ENCODE measurements at places on chromosomes 2 and 18.

GRCh38 chr2:6237039-6237660 lies 545.0 kb downstream of the SOX11 start:
- DNase-seq = no peak

DNA sequence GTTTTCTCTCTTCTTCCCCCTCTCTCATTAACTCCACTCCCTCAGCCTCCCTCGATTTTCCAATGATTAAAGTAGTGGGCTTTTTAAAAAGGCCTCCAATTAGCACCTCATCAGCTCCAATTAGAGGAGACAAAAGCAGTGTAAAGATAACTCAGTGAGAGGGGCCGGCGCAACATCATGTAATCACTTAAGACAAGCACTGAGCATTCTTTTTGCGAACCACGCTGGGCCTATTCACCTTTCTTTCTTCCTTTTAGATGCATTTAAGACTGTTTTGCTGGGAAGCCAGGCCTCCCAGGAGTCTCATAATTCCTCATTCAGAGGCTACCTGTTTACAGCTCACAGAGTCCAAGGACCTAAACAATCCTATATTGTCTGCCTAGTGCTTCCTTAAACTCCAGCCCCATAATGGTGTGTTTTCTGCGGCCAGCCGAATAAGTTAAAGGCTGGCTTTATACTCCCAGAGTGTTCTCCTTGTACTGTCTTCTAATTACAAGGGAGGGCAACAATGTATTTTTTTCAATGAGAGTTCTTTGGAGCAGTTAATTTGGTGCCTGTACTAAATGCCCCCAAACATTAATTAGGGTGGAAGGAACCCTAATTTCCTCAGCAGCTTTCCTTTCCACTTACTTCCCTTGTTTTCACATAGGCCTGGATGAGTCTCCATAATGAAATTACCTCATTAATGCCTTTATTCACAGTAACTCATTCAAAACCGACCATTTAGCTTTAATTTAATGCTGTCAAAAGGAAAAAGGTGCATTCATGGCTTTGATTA lies 28.0 kb upstream of the LMAN1 start:
- DNase-seq = no peak

DNA sequence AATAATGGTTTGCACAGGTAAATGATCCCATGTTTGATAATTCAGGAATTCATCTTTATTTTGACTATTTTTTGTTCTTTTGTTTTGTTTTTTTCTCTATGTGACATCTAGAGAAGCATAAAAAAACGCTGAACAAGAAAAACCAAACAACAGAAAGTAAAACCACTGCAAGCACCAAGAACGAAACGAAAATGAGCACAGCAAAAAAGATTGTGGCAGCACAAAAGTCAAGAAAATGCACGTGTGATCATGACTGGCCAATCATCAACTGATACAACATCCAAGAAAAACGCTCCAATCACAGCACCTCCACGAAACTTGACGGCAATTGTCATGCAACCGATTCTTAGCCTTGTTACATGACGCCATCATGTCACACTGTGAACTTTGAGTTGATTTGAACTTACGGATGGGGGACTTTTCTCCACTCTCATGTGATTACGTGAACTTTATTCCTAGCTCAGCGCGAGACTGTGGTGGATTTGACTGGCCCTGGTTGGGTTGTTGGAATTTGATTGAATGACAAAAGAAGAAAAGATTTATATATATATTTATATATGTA lies 318.7 kb downstream of the CELF4 start:
- DNase-seq = no peak

- no peak for DNase-seq
These were observed 216.3 kb downstream of the C1D start for GRCh38 chr2:67846370-67847070.

DNA sequence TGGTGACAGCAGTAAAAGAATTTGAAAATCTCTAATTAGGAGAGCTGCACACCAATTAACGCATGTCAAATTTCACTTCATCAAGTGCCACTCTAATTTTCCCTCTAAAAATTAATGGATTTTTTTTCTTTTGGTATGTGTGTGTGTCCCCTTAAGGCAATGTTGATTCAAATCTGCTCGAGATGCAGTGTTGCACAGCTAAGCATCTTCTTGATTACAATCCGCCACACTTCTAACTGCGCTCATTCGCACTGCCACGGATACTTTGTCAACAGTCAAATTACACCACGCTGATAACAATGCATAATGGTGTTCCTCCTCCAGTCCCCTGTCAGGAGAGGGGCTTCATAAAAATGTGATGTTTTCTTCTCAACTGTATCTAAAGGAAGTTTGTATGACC lies 261.4 kb downstream of the MEIS1 start:
- no peak for DNase-seq

GRCh38 chr2:10981941-10982431 lies 70.3 kb downstream of the KCNF1 start:
- no peak for DNase-seq

DNA sequence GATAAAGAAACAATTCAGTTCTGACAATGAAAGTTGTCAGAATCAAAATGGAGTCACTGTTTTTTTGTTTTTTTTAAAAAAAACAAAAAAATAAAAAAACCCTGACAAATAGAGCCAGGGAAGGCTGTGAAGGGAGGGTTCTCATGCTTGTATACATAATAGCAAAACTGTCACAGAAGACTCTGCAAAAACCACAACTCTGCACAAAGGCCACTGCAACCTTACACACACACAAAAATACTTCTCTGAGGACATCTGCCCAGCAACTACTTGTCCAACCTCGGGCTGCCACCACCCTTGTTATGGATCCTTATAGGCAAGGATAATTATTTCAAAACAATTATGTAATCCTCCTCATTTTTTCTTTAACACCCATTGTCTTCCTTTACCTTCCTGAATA lies 41.9 kb upstream of the C2orf66 start:
- DNase-seq = no peak

DNA sequence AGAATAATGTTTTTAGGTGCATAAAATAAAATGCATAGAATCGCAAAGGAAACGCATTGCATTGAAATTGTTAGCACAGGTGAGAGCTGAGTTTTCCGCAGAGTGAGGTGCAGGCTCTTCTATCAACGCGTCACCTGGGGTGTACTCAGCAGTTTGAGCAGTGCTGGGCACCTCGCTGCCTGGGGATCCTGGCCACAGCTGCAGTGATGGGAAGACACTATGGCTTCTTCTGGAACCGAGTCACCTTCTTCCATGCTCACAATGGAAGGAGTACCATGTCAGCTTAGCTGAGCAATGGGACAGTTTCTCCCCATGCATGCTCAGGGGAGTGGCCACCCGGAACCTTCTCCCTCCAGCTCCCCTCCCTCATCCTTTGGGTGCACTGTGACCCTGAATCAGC lies 95.4 kb upstream of the OTOS start:
- DNase-seq = no peak

GRCh38 chr2:238117199-238118154 lies 17.3 kb downstream of the ESPNL start:
- no peak for DNase-seq

GRCh38 chr2:159290289-159290907 lies 3.9 kb upstream of the WDSUB1 start:
- no peak for DNase-seq

DNA sequence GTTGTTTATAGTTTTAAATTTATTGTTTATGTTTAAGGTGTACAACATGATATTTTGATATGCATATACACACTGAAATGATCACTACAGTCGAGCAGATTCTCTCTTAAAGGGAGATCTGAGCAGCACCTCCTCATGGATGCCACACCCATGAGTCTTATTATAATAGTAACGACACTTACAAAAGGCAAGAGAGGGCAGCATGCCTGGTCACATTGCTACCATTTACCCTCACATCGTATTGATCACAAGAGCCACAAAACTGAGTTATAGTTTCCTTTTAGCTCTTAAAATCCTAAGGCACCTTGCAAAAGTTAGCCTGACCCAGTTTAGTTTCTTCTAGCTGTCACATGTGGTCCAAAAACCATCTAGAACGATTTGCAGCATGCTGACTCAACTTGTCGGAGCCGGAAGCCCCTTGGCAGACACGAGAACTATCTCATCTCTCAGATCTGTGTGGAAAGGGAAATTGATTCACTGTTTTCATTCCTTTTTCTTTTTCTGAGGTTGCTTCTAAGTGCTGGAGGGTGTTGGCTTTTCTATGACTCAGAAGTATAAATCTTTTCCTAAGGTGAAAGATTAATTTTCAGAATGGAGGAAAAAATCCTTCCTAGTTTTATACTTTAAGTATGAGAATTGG lies 85.3 kb downstream of the CDC42EP3 start:
- no peak for DNase-seq

- no peak for DNase-seq
These were observed 13.2 kb downstream of the USP40 start for GRCh38 chr2:233553366-233553765.

DNA sequence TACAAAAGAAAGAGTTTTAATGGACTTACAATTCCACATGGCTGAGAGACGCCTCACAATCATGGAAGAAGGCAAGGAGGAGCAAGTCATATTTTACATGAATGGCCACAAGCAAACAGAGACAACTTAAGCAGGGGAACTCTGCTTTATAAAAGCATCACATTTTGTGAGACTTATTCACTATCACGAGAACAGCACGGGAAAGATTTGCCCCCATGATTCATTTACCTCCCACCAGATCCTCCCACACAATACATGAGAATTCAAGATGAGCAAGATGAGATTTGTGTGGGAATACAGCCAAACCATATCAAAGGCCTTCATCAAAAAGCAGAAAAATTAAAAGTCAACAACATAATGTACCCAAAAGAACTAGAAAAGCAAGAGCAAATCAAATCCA lies 111.0 kb upstream of the RPRM start:
- no peak for DNase-seq

DNA sequence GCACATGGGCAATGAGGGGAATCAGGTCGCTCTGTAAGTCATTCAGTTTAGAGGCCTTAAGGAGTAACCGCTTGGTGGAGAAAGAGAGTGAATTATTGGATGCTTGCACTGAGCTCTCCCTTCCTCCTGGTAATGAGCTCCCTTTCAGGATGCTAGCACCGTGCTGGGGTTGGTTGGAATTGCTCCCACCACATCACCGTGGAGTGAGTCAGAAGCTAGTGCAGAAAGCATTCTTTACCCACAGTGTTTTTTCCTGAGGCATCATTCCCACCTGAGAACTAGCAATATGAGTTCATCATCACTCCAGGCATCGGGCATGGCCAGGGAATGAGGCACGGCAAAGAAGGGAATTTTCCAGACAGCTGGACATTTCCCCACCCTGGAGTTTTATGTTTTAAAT lies 57.6 kb downstream of the ITGB6 start:
- DNase-seq = no peak

- no peak for DNase-seq
These were observed 10.4 kb downstream of the ALK start for GRCh38 chr2:29910960-29911359.

DNA sequence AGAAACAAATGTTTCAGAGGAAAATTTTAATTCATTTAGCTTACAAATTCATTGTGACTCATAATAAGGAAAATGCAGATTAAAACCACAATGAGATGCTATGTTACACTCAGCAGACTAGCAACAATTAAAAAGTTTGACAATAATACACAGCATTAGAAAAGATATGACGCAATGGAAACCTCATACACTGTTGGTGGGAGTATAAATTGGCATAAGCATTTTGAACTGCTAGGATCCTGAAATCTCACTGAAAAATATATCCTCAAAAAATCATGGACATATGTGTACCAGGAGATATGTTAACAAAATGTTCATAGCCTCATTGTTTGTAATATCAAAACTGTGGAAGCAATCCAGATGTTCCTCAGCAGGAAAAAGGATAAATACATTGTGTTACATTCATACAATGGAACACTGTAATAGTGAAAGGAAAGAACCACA lies 13.7 kb downstream of the CALCRL start:
- DNase-seq = no peak

DNA sequence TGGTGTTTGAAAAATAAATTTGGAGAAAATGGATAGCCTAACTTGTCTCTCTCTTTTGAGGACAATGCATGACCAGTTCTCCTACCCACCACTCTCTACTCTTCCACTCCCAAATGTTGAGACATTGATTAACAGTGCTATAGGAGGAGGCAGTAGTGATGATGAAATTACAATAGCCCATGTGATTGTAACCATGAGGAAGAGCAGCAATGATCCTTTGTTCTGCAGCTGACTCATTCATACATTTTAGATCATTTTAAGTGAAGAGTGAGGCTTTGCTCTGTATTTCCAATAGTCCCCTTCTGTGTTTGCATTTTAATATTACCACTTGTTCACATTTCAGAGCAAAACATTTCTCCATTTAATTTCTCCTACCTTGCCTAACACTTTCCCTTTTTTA lies 592.3 kb downstream of the THSD7B start:
- DNase-seq = no peak

- DNase-seq = no peak
These were observed 963 bp downstream of the INPP1 start for GRCh38 chr2:190344276-190344827.

DNA sequence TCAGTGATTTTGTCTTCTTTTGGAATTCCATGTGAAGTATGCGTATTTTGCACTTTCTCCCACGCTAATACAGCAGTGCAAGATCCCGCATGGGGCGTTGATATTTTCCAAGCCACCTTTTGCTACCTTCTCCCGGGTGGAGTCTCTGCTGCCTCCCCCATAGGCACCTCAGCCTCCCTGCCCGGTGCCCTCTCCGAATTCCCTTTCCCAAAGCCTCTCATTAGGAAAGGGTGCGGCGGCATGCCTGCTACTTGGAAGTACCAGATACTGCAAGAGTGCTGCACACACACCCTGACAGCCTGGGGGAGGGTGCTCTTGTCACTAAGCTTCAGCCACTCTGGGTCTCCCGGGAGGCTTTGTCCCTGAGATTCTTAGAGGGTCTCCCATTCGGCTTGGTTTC lies 114.4 kb upstream of the PXDN start:
- DNase-seq = no peak

DNA sequence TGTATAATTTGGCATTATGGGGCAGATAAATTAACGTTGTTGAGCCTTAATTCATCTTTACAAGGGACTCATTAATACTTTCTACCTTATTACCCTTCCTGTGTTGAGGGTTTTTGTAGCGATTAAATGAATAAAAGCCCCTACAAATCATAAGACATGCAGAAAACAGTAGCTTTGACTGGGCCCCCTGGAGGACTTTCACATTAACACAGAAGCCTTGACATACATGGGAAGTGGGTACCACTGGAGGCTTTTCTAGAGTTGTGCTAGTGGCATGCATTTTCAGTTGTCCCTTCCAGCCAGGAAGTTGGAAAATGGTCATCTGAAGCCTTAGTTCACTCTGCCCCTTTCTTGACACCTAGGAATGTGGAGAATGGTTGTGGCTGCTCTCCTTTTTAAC lies 30.2 kb downstream of the MTA3 start:
- no peak for DNase-seq
